ENCODE measurements at places on chromosomes 12 and 14. TPM values are rescaled to one million over a fixed set of nuclear protein-coding genes. Genes with fewer than 3 reads are reported as not detected.

The DGKA gene
- total RNA-seq, result 19.8 TPM

The SMCO2 gene
- 0.32 TPM for total RNA-seq

The DIO2 gene
- 0.04 TPM for total RNA-seq

The NOVA1 gene
- total RNA-seq, result 14.6 TPM

- H3K4me1 ChIP-seq, result peaks cover 87% of the 10 kb centered on the region
- H3K27ac ChIP-seq, result peak overlapping the region; percentile 99
- peaks cover 7% of the 10 kb centered on the region for H3K27me3 ChIP-seq
- no peak for DNase-seq
- H3K36me3 ChIP-seq, result no peaks in the 10 kb centered on the region
Measured at GRCh38 chr14:77040741-77041653, 12.5 kb upstream of the IRF2BPL start.

DNA sequence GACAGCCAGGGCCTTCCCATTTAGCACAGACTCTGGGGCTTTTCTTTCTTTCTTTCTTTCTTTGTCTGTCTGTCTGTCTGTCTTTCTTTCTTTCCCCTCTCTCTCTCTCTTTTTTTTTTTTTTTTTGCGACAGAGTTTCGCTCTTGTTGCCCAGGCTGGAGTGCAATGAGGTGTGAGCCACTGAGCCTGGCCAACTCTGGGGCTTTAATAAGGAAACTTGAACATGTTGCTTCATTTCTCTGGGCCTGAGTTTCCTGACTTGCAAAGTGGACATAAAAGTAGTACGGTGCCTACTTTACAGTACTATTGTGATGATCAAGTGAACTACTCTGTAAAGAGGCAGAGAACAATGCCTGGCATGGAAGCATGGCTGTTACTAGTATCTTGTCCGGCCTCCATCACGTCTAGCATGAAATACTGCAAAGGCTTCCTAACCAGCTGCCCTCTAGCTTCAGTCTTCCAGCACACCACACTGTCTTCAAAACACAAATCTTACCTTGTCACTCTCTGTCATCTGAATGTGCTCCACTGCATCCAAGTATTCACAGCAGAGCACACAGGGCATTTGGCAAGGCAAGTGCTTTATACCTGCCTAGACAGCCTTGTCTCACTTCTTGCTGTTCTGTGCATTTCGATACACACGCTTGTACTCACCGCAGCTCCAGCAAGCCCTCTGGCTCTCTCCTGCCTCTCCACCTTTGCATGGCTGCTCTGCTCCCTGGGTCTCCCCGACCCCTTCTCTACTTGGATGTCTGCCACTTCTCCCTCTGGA lies 96.7 kb downstream of the IRF2BPL start:
- H3K36me3 ChIP-seq, result no peaks in the 10 kb centered on the region
- no peak for DNase-seq
- peaks cover 61% of the 10 kb centered on the region for H3K4me1 ChIP-seq
- peak overlapping the region; percentile 15 for H3K27ac ChIP-seq
- H3K4me3 ChIP-seq, result no peak overlapping the region

DNA sequence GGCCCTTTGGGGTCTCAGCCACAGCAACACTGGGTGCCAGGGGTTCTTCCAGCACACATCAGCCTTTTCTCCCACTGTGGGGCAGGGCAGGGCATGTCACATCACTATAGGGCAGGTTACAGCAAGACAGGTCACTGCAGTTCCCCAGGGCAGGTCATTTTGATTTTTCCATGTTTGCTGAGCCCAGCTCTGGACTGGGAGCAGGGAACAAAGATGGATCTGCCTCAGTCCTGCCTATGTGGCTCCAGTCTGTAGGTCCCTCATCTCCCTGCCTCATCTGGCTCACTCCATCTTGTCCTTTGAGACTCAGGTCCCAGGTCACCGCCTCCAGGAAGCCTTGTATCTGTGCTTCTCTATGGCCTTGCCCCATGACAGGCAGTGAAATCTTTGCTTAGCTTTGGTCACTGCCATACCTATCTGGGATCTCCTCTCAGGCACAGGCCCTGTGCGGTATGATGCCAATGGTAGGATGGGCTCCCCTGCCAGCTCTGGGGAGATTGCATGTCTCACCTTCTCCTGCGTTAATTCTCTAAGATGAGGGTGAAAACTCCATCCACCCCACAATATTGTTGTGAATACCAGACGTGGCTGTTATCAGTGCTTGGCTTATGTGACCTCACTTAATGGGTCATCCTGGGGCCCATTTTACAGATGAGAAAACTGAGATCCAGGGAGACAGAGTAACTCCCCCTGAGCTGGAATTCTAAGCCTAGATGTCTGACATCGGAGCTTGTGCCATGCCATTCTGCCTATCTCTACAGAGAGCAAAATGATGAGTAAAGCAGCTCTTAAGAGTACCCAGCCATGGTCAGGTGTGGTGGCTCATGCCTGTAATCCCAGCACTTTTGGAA lies 1.5 kb downstream of the SERPINA6 start:
- H3K27me3 ChIP-seq, result no peaks in the 10 kb centered on the region
- H3K4me3 ChIP-seq, result no peak overlapping the region
- no peak for DNase-seq
- H3K36me3 ChIP-seq, result no peaks in the 10 kb centered on the region

Data from WTC11 (cell line).